ENCODE measurements at places on chromosomes 2 and 18.

DNA sequence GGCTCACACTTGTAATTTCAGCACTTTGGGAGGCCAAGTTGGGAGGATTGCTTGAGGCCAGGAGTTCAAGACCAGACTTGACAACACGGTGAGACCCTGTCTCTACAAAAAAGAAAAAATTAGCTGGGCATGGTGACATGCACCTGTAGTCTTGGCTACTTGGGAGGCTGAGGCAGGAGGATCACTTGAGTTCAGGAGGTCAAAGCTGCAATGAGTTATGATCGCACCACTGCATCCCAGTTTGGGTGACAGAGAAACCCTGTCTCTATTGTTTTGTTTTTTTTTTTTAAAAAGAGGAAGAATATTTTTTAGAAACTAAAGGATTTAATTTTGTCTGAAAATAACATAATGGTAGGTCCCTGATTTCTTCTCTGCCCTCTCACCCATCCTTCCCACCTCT is 79.4 kb upstream of the TMEM200C start:
- DNase-seq, result no peak

GRCh38 chr2:16890081-16890480 is 224.4 kb upstream of the CYRIA start:
- peak; percentile 5 for DNase-seq

- no peak for DNase-seq
Measured at GRCh38 chr2:71700658-71701397, 247.5 kb downstream of the DYSF start.

GRCh38 chr2:213015387-213016165 is 135.8 kb downstream of the IKZF2 start:
- no peak for DNase-seq

- DNase-seq, result no peak
Measured at GRCh38 chr2:23591111-23591510, 206.1 kb downstream of the KLHL29 start.

GRCh38 chr2:11456251-11456650 is 9.7 kb downstream of the E2F6 start:
- peak; percentile 67 for DNase-seq

GRCh38 chr18:11488175-11488574 is 121.2 kb upstream of the SLC35G4 start:
- no peak for DNase-seq

- DNase-seq, result no peak
Measured at GRCh38 chr2:114461116-114461515, 18.7 kb downstream of the DPP10 start.

DNA sequence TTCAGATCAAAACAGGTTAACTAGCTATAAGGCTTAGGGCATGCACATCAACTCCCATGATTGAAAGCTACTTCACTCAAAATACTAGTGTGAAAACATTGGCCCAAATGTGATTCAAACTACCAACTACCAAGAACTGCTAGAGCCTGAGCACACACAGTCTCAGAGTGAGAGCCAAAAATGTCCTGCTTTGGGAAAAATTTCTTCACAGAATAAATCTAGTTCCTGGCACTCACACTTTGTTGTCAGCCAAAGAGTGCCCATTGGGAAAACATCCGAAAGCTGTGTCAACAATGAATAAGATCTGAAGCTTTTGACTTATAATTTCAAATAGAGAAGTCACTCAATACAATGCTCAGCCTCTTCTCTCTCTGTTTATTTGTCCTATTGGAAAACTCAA is 182.7 kb downstream of the LRATD1 start:
- no peak for DNase-seq

DNA sequence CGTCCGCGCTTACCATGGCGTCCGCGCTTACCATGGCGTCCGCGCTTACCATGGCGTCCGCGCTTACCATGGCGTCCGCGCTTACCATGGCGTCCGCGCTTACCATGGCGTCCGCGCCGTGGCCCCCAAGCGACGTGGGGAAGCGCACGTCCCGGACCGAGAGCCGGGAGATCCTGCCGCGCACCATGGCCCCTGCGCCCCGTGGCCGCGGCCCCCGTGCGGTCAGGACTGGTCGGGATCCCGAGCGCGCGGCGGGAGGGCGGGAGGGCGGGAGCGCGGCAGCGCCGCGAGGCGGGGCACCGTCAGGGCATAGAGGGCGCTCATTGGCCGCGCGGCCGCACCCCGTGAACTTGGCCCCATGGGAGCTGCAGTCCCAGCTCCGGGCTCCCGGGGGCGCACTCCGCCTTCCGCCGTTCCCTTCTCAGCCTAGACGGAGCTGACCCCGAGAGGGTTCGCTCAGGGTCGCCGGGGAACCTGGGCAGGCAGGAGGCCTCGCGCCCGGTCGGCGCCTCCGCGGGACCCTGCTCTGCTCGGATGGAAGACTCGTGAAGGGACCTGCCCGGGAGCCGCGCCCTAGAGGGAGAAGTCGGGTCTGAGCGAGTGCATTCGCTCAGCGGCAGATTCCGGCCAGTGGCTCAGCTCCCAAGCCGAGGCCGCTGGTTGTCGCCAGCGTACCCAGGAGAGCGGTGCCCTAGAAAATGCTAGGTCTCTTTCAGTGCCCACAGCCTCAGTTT is at the start of gene ENOSF1:
Gene ENOSF1, minus strand, starts transcription at position 230 of the 734 bp plus-strand sequence. Its CDS starts 43 bp downstream, at position 187.
- DNase-seq, result peak; percentile 91

GRCh38 chr2:9715238-9715637 is 84.4 kb upstream of the YWHAQ start:
- DNase-seq, result no peak

DNA sequence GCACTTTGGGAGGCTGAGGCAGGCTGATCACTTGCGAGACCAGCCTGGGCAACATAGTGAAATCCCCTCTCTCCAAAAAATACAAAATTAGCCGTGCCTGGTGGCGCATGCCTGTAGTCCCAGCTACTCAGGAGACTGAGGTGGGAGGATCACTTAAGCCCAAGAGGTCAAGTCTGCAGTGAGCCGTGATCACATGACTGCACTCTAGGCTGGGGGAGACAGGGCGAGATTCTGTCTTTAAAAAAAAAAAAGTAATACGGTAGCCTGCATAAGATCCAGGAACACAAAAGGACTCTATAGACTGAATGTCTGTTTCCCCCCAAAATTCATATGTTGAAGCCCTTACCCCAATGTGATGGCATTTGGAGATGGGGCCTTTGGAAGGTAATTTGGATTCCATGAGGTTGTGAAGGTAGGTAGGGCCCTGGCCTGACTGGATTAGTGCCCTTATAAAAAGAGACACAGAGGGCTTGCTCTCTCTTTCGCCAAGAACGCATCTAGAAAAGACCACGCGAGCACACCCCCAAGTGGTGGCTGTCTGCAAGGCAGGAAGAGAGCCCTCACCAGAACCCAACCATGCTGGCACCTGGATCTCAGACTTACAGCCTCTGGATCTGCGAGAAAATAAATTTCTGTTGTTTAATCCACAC is 17.0 kb downstream of the MBOAT2 start:
- peak; percentile 61 for DNase-seq

GRCh38 chr2:23107327-23107941 is 277.5 kb upstream of the KLHL29 start:
- no peak for DNase-seq

- DNase-seq, result no peak
Measured at GRCh38 chr2:107663632-107664031, 163.1 kb upstream of the RGPD4 start.

- DNase-seq, result no peak
Measured at GRCh38 chr2:239339241-239339640, 61.6 kb downstream of the HDAC4 start.

- DNase-seq, result no peak
Measured at GRCh38 chr18:692824-693223, 19.6 kb downstream of the ENOSF1 start.

DNA sequence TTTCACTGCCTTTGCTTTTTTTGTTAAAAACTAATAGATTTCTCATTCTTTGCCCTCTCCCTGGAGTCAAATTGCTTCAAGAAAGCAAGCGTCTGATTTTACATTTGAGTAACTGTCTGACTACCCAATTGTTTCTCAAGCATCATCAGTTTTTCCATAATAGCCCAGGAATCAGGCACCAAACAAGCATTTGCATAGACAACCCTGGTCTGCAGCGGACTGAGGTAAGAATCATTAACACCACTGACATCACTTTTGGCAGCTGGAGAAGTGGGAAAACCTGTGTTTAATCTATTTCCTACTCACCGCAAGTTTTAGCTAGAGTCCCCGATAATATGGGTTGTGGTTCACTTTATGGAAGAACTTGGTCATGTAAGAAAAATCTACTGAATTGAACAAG is 55.7 kb downstream of the IRS1 start:
- no peak for DNase-seq

- no peak for DNase-seq
Measured at GRCh38 chr18:4750393-4751346, 295.6 kb upstream of the DLGAP1 start.

- no peak for DNase-seq
Measured at GRCh38 chr18:44743631-44744030, 62.9 kb downstream of the SETBP1 start.

DNA sequence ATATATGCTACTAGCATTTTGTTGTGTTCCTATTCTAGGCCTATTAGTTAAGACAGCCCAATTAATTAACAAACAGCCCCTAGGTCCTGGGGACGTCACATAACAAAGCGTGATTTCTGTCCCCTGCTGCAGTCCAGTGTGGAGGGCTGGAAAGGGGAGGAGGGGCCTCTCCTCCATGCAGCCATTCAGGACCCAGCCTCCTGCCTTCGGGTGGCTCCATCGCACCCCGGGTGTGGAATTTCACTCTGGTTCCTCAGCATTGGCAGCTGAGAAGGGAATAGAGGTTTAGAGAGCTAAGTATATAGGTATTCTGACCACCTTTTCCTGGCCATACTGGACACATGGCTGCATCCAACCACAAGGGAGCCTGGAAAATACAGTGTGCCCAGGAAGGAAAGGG is 42.4 kb downstream of the MC2R start:
- no peak for DNase-seq

- DNase-seq, result no peak
Measured at GRCh38 chr18:46431522-46432171, 225.4 kb downstream of the LOXHD1 start.

GRCh38 chr2:229050133-229050532 is 221.0 kb downstream of the PID1 start:
- DNase-seq, result no peak

- DNase-seq, result no peak
Measured at GRCh38 chr2:81648370-81648769, 1343.8 kb upstream of the LRRTM1 start.

- DNase-seq, result no peak
Measured at GRCh38 chr2:119710281-119710680, 31.3 kb downstream of the TMEM177 start.

DNA sequence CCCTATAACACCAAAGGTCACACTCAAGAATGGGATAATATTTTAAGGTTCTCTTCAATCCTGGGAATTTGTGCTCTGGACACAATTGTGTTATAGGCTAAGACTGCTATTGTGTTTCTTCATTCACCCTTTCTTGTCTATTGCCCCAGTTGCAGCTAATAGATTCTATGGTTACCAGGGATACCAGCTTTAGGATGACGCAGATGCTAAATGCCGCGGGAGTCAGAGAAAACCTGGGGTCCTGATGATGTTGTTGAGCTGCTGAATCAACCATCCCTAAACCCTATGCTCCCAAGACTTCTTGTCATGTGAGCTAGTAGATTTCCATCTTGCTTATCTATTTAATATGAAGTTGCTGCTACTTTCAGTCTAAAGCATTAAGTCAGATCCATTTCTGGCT is 5.4 kb downstream of the CRYGD start:
- DNase-seq, result no peak

- DNase-seq, result no peak
Measured at GRCh38 chr18:711310-711656, 1.1 kb downstream of the ENOSF1 start.

- peak; percentile 39 for DNase-seq
Measured at GRCh38 chr18:6219116-6219717, 195.5 kb downstream of the L3MBTL4 start.

DNA sequence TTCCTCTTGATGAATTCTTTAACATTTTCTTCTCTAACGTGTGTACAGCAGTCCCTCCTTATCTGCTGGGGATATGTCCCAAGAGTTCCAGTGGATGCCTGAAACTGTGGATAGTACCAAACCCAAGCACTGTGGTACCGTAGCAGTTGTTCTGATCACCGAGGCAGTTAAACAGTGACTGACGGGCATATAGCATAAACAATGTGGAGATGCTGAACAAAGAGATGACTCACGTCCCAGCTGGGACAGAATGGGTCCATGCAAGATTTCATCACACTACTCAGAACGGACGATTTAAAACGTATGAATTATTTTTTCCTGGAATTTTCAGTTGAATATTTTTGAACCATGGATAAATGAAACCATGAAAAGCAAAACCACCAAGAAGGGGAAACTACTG is 54.5 kb upstream of the SPAG16 start:
- DNase-seq, result peak; percentile 67

GRCh38 chr2:26610504-26611335 is 30.4 kb downstream of the CIB4 start:
- DNase-seq, result no peak
